NCI-H1092 treated with DMSO at 0.1 percent for 48 hours (cell line): ENCODE measurements at places on chromosomes 13 and 19.

- no peak for DNase-seq
Measured at GRCh38 chr13:36550177-36550576, 117.9 kb downstream of the CCNA1 start.

GRCh38 chr13:34942732-34943435 is 814 bp downstream of the NBEA start:
- peak; percentile 61 for DNase-seq

- DNase-seq, result no peak
Measured at GRCh38 chr13:28010046-28010445, 21.6 kb upstream of the URAD start.

- DNase-seq, result no peak
Measured at GRCh38 chr19:8681345-8682029, 17.1 kb downstream of the ACTL9 start.

GRCh38 chr13:75258159-75258782 is 223.7 kb downstream of the TBC1D4 start:
- peak; percentile 43 for DNase-seq

GRCh38 chr19:38485541-38486285 is 52.2 kb downstream of the RYR1 start:
- no peak for DNase-seq

- DNase-seq, result no peak
Measured at GRCh38 chr13:95019886-95020285, 281.4 kb downstream of the ABCC4 start.

- DNase-seq, result no peak
Measured at GRCh38 chr19:5086230-5086629, 117.3 kb downstream of the KDM4B start.

DNA sequence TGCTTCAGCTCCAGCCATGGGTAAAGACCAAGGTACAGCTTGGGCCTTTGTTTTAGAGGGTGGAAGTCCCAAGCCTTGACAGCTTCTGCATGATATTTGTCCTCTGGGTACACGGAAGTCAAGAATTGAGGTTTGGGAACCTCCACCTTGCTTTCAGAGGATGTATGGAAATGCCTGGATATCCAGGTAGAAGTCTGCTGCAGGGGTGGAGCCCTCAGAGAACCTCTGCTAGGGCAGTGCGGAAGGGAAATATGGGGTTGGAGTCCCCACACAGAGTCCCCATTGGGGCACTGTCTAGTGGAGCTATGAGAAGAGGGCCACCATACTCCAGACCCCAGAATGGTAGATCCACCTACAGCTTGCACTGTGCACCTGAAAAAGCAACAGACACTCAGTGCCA is 23.0 kb upstream of the MYO16 start:
- DNase-seq, result no peak

- DNase-seq, result no peak
Measured at GRCh38 chr19:49870309-49870901, 3.0 kb upstream of the PNKP start.

DNA sequence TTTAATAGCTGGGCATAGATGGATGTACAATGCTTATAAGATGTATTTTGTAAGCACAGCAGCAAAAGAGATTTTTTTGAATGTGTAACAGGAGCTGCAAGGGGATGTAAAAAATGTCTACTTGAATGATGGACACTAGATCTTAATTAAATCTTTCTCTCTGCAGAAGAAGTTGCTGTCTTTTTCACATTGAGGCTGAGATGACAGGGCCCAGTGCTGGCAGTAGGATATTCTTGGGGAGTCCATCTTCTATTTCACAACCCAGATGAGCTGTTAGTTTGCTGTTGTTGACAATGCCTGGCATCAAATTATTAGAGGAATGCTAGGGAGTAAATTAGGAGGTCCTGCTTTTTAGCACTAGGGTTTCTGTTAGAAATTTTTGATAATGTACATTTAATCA is 698.7 kb downstream of the SLITRK5 start:
- no peak for DNase-seq

- DNase-seq, result no peak
Measured at GRCh38 chr19:28010656-28011055, 1202.3 kb downstream of the UQCRFS1 start.

DNA sequence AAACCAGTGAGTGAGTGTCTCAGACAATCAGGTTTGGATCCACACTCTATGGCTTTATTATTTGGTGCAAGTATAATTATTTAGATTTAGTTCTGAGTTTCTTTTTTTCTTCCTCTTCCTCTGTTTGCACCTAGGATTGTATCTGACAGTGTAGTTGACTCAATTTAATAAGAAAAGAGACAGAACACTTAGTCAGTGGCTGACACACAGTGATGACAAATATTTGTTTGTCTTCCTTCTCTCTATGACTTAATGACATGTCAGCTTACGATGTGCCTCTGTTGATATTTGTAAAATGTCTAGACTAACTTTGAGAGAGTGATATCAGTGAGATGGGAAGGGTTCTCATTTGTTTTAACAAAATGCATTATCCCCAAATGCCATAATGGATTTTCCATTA is 129.5 kb upstream of the SLC10A2 start:
- no peak for DNase-seq

DNA sequence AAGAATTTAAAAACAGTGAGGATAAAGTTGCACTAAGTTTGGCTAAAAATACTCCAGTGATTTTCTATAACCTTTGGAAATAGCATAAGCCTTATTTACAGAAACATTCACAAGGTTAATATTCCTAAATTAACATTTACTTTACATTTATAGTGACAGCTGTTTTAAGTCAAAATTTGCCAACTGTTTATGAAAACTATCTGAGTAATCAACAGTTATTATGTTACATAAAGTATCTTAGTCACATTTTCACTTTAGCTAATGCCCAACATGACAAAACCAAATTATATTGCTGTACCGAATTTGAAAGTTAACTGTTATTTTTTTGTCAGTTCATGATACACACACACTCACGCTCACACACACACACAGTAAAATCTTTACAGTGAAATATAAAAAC is 1.2 kb downstream of the TNFRSF19 start:
- DNase-seq, result no peak

GRCh38 chr19:5086725-5087439 is 118.0 kb downstream of the KDM4B start:
- DNase-seq, result peak; percentile 84

- no peak for DNase-seq
Measured at GRCh38 chr19:15445227-15445605, 4.5 kb downstream of the WIZ start.

DNA sequence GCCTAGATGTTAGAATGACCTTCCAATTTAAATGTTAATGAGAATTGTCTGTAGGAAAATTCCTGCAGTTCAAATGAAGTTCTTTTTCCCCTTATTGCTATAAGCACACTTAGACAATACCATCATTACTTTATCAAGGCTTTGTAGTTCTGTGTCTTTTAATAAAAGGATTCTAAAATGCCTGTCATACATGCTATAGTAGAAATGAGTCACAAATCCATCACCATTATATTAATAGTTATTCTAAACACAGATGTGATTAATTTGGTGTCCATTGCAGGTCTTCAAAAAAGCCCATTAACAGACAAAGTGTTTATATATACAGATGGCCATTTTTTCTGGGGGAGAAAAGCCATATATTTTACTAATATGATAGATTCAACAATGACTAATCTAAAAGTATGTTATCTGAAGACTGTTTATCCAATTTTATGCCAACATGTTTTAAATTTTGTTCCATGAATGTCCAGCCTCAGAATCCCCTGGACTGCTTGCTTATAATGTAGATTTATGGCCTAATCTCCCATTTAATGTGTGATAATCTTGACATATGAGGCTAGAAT is 1678.3 kb upstream of the PCDH20 start:
- DNase-seq, result no peak

- no peak for DNase-seq
Measured at GRCh38 chr13:91311491-91311890, 36.0 kb upstream of the MIR17HG start.

DNA sequence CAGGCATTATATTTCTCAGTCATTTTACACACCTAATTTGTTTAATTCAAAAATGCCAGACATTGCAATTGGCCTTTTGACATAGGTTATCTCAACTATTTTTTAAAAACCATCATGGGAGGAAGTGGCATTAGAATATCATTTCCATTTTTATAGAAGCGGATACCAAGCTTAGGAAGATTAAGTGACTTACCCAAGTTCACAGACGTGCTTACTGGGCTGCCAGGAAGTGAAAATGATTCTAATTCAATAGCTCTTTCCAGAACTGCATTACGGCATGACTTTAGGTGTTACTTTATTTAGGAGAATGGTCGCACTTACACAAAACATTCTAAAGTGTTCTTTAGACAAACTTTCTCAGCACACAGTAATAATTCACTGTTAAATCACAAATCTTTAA is 231.9 kb downstream of the KLF12 start:
- no peak for DNase-seq

GRCh38 chr13:85828094-85828684 is 29.0 kb upstream of the SLITRK6 start:
- peak; percentile 35 for DNase-seq

DNA sequence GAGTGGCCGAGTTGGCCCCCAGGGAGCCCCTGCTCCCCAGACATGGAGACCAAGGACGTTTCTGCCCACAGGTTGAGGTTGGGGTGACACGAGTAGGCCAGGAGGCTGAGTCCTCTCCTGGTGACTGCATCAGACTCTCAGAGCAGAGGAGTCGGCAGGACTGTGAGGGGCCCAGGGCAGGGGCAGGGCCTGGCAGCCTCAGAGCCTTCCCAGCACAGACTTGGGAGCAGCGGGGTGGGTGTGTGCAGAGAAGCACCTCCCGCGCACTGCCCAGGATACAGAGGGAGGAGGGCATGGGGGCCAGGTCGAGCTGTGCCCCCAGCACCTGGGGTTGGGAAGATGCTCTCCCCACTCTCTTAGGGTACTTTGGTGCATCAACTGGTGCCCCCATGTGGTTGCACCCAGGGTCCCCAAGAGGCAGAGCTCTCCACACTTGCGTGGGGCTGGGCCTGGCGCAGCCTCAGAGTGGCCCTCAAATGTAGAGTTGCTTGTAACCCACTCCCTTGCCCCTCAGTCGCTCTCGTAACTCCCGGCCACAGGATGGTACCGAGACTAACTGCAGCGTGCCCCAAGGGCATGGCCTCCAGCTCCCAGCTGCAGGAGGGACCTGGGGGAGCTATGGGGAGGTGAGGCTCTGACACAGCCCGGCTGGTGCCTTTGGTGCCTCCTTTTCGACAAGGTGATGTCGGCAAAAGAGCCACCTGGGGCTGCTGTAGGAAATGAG is 15.9 kb downstream of the TSSK6 start:
- DNase-seq, result no peak

DNA sequence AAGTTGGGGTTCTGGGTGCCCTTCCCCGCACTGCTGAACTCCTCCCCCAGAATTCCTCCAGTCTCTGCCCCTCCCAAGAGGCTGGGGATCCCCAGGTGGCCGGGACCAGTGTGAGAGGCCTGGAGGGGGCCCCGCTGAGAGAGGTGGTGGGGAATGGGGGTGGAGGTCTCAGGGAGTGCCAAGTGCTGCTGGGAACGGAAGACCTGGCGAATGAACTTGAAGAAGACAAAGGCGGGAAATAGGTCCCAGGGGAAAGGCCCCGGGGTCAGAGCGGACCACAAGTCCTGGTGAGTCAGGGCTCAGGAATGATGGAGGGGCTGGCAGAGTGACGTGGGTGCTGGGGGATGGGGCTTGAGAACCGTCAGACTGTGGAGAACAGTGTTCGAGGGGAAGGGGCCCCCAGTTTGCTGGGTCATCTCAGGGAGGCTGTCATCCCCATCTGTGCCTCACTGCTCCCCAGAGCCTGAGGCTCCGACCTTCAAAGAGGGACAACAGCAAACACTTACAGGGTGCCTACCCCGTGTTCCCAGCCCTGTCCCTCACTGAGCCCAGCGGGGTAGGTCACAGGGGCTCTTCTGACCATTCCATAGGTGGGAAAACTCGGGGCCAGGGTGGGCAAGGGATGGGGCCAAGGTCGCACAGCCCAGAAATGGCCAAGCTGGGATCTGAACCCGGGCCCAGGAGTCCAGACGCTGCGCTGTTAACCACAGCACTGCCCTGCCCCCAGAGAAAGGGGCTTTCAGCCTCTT is 16.0 kb upstream of the SEMA6B start:
- no peak for DNase-seq

- no peak for DNase-seq
Measured at GRCh38 chr19:35011091-35011689, 11.1 kb downstream of the GRAMD1A start.

GRCh38 chr13:51178456-51179074 is 43.6 kb upstream of the FAM124A start:
- no peak for DNase-seq
